Activated CD8-positive, alpha-beta memory T cell treated with anti-CD3 and anti-CD28 coated beads, Interleukin-2, amount 50 U/mL, for 48 hours (primary cell): ENCODE measurements at places on chromosomes 3 and 15.

- DNase-seq: no peak
Observed at GRCh38 chr15:34647569-34648293, 64.3 kb upstream of the GOLGA8B start.

DNA sequence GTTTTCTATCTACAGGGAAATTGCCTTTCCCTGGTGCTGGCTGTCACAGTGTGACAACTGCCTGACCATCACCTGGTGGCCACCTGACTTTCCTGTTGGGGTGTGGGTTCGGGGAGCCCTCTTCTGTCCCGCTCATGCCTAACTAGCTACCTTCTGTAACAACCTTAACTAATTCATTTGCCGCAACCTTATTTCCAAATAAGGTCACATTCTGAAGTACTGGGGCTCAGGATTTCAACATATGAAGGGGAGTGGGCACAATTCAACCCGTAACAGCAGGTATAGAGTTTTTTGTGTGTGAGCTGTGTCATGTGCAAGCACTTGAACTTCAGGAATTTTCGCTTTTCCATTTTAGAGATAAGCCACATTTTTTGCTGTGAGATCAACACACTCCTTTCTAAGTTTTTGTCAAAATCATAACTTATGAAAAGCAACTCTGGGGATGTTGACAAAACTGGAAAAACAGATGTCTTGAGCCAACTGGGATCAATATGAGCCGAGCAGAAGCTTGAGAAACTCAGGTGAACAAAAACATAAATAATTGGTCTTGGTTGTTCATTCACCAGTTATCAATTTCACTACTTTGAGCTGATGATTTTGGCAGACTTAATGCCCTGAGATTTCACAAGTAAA lies 242.0 kb upstream of the RGMA start:
- DNase-seq: no peak

- DNase-seq: no peak
Observed at GRCh38 chr15:66094331-66094730, 159.2 kb downstream of the MEGF11 start.

GRCh38 chr3:24365168-24365567 lies 129.5 kb downstream of the THRB start:
- DNase-seq: no peak

DNA sequence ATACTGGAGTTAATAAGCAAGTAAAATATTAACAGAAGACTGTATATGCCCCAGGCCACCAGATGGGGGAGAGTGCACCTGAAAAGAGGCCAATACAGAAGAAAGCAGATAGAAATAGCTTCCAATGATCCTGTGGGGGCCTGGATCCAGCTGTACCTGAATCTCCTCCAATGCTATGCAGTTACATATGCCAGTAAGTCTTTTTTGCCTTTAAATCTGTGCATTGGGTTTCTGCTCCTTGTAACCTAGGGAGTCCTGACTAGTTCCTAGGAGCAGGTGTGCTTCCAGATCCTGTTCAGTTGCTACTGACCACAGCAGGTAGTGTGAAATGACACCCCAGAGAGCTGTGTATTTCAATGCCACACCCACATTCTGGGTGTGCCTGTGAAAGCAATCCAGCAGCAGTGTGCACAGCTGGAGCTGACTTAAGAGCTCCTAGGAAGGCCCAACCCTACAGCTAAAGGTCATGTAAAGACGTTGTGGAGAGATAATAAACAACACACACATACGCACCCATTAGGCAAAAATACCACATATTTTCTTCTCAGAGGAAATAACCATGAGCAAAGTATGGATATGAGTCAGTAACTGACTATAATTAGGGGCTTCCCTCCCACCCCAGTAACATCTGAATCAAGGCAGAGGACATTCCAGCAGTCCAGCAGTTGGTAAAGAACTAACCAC lies 62.2 kb upstream of the AKAP13 start:
- DNase-seq: no peak

GRCh38 chr3:23626442-23626841 lies 179.3 kb upstream of the UBE2E1 start:
- no peak for DNase-seq

DNA sequence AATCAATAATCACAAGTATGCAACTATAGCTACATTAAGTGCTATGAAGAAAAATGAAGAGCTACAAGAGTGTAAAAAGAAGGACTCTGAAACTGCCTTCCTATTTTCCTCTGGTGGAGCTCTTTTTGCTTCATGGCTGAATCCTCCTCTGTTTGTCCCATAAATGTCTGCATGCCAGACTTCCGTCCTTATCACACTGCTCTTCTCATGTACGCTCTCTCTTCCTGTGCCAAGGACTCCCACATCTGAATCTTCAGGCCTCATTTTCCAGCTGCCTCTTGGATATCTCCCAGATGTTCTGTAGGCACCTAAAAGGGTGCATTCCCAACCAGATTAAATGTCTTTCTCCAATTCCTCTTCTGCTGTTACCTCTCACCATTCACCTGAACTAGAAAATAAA lies 123.7 kb downstream of the MECOM start:
- DNase-seq: no peak

DNA sequence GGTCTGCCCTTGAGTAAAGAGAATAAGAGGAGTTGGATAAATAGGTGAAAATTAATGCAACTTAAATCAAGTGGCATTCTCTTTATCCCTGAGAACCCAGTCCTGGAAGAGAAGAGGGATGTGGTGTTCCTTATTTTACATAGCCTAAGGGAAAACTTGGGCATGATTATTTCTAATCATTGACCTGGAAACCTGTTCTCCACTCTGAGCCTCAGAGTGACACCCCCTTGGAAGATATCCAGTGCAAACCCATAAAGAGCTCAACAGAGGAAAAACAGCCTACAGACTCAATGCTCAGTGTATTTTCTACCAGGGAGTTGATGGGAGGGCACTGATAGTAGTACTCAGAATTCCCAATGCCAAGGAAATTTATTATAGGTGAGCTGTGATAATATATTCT lies 22.0 kb downstream of the SLC15A2 start:
- no peak for DNase-seq

DNA sequence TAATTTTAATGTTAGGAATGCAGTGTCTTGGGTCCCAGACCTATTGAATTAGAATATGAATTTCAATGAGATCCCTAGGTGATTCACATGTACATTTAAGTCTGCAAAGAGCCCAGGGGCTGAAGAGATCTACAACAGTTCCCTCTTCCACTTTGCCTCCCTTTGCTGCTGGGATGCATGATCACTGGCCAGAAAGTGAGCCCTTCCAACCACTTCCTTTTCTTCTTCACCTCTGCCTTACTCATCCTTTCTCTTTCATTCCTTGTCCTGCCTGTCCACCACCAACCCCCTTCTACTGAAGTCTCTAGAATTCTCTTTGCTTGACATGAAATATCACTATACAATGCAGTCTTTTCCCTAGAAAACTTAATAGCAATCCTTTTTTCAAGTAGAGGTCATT lies 222.4 kb upstream of the LRIG1 start:
- no peak for DNase-seq

GRCh38 chr15:101320501-101321052 lies 25.5 kb upstream of the SNRPA1 start:
- DNase-seq: peak; percentile 75

GRCh38 chr3:128012050-128012449 lies 40.2 kb upstream of the SEC61A1 start:
- no peak for DNase-seq

GRCh38 chr3:126124896-126125295 lies 41.0 kb upstream of the SLC41A3 start:
- DNase-seq: no peak

- DNase-seq: no peak
Observed at GRCh38 chr3:144324076-144324475, 352.5 kb downstream of the DIPK2A start.

DNA sequence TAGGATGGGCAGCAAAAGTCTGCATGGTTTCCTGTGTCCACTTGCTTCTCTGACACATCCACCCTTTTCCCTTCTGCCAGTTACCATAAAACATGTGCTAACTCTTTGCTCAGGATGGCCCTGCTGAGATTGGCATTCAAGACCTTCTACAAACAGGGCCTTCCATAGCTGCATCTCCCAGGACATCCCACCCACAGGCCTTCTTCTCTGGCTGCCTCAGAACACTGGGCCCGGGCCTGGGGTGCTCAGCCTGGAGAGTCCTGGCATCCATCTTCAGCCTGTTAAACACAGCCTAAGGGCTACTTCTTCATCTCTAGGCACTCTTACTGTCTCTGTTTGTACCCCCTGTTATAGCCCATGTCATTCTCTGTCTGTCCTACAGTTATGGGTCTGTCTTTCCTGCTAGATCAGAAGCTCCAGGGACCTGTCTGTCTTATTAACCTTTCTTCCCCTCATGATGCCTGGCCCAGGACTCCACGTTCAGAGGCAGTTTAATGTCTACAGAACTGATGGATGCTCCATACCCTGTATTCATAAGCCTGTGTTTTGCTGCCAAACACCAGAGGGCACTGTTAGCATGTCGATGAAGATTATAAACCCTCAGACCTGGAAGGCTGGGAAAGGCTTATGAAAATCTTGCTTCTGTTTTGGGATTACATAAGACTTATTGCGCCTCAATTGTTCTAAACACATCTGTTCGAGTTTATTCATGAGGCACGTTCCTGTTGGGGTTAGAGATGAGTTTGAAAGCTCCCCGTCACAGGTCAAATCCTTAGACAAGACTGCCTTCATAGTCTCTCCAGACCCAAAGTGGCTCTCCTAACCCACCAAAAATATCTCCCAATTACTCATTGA lies 16.5 kb downstream of the SEMA3G start:
- no peak for DNase-seq

DNA sequence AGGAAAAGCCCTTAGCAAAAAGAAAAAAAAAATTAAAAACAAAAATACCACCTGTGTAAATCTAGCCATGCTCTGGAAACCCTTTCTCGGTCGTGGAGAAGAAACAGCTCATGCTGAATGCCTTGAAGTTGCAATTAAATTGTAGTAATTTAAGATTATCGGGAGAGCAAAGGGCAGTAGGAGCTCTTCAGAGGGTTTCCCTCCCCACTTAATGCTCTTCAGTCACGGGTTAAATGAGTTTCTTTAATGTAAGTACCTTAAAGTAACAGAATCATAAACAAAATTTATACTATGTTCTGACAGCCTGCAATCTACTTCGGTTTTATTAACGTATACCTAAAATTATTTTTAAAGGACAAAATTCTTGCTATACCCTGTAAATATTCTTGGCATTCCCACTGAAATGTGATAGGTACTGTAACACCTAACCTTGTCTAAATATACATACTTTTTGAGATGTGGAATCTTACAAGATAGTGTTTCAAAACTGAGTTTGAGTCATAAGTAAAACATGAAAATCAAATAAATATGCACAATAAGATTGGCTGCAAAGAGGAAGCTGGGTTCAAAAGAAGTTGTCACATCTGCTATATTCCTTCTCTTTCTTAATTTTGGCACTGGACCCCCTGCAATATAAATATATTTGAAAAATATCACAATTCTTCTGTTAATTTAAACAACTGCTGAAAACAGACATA lies 5.3 kb downstream of the FOXP1 start:
- no peak for DNase-seq

DNA sequence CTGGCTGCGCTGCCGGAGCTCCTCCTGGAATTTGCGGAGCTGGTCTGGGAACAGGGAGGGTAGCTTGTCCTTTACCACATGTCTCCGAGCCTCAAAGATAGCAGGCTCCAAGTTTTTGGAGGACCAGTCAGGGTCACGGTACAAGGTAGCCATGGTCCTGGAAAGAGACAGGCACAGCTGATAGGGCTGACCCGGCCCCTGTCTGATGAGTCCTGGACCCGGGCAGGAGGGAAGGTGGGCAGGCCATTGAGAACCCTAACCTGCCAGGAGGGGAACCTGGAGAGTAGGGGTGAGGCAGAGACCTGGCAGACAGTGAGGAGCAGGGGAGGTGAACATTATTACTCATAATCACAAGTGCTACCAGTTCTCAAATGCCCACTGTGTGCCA lies 20.4 kb upstream of the EHD4 start:
- no peak for DNase-seq

DNA sequence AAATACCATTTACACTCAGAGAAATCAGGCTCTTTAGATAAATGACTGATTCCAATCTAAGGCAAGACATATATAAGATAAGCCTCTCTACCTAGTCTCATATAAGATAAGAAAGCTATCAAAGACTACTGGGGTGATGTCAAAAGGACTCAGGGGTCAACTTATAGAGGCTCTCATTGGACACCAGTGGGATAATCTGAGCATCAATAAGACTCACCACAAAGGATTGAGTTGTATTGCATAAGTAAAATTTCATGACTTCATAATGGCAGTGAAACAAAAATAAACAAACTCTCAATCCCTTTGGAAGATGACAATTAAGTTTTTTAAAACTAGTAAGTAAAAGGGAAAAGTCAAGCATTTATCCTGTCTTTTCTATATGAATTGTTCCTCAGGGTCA lies 317.8 kb downstream of the SHQ1 start:
- no peak for DNase-seq

DNA sequence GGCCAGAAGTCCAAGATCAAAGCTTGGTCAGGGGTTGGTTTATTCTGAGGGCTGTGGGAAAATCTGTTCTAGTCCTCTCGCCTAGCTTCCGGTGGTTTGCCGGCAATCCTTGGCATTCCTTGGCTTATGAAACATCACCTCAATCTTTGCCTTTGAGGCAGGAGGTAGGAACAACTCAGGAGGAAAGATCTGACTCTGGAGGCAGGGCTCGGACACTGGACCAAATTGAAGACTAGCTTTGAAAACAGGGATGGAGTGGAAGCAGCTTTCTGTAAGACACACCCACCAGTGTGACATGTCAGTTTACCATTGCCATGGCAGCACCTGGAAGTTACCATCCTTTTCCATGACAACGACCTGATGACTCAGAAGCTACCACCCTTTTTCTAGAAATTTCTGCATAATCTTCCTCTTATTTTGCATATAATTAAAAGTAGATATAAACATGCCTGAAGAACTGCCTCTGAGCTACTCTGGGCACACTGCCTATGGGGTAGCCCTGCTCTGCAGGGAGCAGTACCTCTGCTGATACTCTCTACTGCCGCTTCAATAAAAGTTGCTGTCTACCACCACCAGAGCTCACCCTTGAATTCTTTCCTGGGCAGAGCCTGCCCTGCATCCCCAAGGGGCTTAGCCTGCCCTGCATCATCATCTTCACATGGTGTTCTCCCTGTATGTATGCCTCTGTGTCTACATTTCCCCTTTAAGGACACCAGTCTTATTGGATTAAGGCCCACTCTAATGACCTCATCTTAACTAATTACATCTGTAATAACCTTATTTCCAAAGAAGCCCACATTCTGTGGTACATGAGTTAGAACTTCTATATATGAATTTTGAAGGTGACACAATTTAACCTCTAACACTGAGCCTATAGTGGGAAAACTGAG lies 38.3 kb upstream of the TM4SF4 start:
- no peak for DNase-seq
